Activated CD4-positive, alpha-beta T cell treated with anti-CD3 and anti-CD28 coated beads for 4 hours (primary cell): ENCODE measurements at places on chromosomes 7 and 10.

- DNase-seq: no peak
Measured at GRCh38 chr7:138359870-138360559, 100.0 kb upstream of the TRIM24 start.

DNA sequence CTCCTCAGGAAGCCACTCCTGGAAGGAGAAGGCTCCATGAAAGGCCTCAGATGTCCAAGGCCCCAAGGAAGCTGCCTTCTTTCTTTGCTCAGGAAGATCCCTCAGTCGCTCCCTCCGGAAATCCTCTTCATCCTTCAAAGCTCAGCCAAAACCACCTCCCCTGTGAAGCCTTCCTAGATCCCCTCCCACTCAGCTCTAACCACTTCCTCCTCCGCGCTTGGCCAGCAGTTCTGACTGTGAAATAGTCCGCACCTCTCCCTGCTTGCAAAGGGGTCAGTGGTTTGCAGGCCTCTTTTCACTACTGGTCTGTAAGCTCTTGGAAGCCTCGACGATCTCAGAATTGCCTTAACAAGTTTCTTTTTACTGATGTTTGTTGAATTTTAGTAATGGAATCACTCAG lies 23.9 kb downstream of the PYROXD2 start:
- no peak for DNase-seq

DNA sequence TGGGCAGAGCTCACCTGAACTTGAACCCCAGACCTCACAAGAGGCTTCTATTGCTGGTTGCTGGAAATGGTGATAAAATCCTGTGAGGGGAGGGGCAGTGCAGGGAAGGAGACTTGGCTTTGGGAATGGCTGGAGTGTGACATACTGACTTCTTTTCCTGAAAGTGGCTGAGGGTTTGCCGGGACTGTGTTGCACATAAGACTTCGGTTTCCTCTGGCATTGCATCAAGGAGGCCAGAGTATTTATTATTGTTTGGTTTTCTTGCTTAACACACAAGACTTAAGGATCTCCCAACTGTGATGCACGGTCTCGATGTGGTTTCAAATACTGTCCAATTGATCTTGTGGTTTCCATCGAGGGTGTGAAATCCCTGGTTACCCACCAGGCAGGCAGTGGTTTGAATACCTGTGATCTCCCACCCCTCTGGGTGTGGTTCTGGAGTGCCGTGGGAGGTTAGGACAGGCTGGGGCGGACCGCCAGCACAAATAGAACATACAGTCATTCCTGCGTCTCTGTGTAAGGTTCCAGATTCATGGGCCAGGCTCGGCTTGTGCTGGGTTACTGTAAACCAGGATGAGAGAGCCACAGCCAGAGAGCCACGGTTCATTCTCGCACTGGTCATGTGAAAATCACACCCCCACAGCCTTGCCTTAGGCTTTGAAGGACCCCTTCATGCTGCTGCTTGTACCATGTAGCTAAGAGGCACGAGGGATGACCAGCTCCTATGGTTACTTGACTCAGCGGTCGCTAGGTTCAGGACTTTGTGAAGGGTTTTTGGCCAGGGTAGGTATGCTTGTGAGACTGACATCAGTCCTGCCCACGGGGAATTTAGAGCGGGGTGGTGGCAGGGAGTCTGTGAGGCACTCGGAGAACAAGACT lies 39.2 kb downstream of the WBP1L start:
- no peak for DNase-seq

GRCh38 chr7:116724560-116725231 lies 52.7 kb downstream of the MET start:
- no peak for DNase-seq

DNA sequence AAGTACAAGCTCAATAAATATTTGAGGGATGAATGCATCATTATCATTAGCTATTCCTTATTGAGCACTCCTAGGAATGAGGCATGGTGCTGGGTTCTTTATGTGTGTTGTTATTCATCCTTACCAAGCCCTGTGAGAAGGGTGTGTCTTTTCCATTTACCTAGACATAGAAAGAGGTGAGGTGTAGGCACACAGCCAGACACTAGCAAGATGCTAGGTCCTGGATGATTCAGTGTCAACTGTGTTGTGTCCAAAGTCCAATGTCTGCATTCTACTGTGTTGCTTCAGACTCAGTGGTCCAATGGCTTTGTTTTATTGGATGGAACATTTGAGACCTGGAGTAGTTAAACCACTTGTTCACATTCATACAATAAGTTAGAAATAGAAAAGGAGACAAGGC lies 605.5 kb downstream of the LRMDA start:
- DNase-seq: no peak

DNA sequence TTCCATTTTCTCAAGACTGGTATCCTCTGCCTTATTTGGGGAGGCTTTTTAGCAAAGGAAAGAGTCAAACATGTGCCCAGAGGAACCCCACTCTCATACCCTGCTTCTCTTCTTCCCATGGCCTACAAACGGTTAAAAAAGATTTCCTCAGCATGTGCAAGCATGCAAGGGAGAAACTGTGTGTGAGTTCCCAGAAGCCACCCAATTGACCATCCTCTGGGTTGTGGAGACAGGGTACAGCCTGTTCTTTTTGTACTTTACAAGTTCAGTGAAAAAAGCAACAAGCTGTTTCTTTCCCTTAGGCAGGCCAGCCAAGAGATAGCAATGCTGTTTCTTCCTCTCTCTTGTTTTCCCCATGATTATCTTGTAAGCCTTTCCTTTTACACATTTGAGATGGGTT lies 68.8 kb upstream of the MTPN start:
- no peak for DNase-seq

- no peak for DNase-seq
Measured at GRCh38 chr7:26624839-26625238, 239.6 kb downstream of the SKAP2 start.

GRCh38 chr7:148385009-148385682 lies 205.4 kb upstream of the C7orf33 start:
- no peak for DNase-seq

GRCh38 chr7:155202106-155202871 lies 95.4 kb upstream of the INSIG1 start:
- no peak for DNase-seq

DNA sequence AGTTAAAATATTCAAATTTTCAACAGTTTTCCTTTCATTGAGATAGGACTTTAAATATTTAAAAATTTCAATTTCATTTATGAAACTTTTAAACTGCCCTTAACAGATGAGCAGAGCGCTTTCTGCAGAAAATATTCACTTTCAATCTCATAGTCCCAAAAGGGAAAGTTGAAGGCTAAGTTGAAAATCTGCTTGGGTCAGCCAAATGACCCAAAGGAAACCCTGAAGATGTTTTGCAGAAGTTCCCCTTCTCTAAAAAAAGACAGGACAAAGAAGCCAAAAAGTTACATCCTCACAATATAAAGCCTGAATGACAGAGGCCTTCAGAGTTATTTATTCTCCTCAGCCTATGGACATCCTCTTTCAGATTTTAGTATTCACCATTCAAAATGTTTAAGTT lies 17.6 kb upstream of the SCIN start:
- no peak for DNase-seq

GRCh38 chr10:124972637-124973036 lies 30.7 kb downstream of the ZRANB1 start:
- no peak for DNase-seq

GRCh38 chr7:52826515-52827265 lies 208.7 kb upstream of the POM121L12 start:
- no peak for DNase-seq

GRCh38 chr7:14424675-14425074 lies 435.2 kb upstream of the ETV1 start:
- no peak for DNase-seq

DNA sequence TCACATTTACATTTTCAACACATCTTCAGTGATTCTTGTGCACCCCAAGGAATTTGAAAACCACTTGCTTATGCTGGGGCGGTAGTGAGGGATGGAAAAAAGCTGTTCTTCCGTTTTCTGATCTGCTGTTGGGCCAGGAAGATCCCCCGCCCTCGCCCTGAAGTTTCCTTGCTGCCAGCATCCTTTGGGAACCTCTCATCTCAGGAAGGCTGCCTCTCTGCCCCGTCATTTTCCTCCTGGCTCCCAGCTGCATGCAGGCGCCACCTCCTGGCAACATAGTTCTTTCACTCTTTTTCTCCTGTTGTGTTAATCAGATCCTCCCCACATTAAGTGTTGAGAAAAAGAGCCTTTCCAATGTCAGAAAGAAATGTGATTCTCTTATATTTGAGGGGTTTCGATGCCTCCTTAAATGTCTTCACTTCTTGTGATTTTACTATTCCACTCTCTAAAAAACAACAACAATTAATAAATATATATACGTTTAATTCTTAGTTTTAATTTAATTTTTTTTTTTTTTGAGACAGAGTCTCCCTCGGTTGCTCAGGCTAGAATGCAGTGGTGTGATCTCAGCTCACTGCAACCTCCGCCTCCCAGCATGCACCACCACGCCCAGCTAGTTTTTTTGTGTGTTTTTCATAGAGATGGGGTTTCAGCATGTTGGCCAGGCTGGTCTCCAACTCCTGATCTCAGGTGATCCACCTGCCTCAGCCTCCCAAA lies 122.9 kb downstream of the RALA start:
- peak; percentile 67 for DNase-seq

DNA sequence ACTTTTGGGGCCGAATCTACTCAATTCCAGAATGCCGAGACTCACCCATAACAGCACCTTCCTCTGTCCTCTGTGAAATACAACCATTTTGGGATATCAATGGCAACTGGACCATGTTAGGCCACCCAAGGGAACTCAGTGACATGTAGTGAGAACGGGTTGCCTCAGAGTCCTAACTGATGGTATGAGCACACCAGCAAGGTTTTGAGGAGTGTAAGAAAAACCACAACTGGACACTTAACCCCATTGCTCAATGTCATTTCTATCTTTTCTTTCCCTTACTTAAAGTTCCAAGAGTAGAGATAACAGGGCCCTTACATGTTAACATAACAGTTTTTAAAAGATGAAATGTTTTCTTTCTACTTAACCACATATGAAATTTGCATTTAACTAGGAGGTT lies 67.1 kb downstream of the TNS3 start:
- DNase-seq: no peak

- DNase-seq: no peak
Measured at GRCh38 chr10:74365109-74365508, 214.1 kb downstream of the ADK start.

DNA sequence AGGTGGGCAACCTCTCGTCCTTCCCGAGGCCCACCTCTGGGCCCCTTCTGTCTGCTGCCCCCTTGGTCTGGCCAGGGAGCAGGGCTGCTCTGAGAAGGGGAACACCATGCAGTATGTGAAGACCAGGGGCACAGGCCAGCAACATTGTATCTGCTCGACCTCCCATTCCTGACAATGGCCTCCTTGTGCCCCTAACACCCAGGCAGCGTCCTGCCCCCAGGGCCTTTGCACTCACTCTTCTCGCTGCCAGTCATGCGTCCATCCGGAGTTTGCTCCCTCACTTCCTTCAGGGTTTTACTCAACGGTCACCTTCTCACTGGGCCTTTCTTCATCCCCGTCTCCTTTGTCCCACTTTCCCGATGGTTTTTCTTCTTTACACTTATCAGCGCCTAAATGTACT lies 232.9 kb upstream of the GRB10 start:
- no peak for DNase-seq

- no peak for DNase-seq
Measured at GRCh38 chr10:86504510-86504909, 17.1 kb downstream of the WAPL start.
